ENCODE measurements at places on chromosomes 2 and 18.
A peak's percentile ranks its signal among the peaks of the same experiment; 100 is the strongest.

GRCh38 chr2:98037666-98038336, 42.1 kb upstream of the TMEM131 start:
- no peak for DNase-seq

DNA sequence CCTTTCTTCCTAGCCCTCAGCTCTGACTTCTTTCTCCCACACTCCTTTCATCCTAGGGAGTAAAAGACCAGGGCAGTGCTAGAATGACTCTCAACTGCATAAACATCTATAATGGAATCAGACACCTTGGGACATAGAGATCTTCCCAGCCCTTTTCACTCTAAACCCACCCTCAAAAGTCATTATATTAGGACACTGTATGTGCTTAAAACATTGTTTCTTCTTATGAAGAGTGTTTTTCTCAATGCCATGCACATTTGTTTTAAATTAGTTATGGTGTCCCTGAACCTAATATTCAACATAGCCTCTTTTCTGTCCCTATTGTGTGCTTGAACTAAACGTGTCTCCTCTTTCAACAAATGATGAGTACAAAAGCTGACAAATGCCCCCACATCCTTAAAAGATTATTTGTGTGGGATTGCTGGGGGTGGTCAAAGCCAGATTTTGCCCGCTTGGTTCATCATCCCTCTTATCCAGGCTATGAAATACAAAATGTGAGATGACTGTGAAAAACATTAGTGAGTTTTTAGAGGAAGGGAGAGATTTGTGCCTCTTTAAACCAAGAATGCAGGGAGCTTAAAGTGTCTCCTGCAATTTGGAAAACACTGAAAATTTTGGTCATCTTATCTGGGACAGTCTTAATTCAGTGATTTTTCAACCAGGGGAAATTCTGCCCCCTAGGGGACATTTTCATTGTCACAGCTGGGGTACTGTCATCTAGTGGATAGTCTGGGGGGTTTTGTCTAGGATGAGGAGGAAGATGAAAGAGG, 29.0 kb downstream of the SERPINB5 start:
- DNase-seq: peak; percentile 39

DNA sequence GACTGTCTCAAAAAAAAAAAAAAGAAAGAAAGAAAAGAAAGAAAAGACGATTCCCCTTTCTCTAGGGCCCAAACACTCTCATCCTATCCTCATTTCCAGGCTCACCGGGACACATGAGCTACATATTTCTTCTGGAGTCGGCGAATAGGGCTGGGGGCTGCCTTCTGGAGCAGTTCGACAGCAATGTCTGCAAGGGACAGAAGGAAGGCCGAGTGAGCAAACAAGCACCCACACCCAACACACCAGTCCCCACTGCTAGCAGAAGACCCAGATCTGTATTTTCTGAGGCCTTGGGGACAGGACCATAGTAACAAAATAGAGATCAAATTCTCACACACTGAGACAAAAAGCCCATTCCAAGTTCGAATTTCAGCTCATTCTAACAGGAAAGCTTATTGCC, 1.2 kb downstream of the CNPPD1 start:
- no peak for DNase-seq

- DNase-seq: no peak
Observed at GRCh38 chr18:24208270-24209035, 69.6 kb downstream of the CABYR start.

- no peak for DNase-seq
Observed at GRCh38 chr2:170967553-170967952, 38.5 kb downstream of the GORASP2 start.

- DNase-seq: no peak
Observed at GRCh38 chr18:809985-810642, 1.9 kb downstream of the YES1 start.

GRCh38 chr2:227153758-227154486, 10.1 kb downstream of the COL4A4 start:
- DNase-seq: no peak

DNA sequence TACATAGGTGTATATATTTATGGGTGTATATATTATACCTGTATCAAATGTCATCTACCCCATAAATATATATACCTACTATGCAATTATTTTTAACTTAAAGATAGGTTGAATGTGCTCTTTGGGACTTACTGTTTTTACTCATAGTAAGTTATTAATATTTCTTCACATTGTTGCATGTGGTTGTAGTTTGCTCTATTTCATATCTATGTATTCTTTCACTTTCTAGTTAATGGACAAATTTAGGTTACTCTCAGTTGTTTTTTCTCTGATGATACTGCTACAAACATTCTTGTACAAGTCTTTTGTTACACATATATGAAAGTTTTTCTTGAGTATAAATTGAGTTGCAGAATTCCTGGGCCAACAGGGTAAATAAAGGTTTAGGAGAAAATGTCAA, 601.8 kb upstream of the ID2 start:
- no peak for DNase-seq

- no peak for DNase-seq
Observed at GRCh38 chr2:141728142-141728541, 402.7 kb downstream of the LRP1B start.

- no peak for DNase-seq
Observed at GRCh38 chr18:23066504-23067039, 68.7 kb upstream of the CABLES1 start.

DNA sequence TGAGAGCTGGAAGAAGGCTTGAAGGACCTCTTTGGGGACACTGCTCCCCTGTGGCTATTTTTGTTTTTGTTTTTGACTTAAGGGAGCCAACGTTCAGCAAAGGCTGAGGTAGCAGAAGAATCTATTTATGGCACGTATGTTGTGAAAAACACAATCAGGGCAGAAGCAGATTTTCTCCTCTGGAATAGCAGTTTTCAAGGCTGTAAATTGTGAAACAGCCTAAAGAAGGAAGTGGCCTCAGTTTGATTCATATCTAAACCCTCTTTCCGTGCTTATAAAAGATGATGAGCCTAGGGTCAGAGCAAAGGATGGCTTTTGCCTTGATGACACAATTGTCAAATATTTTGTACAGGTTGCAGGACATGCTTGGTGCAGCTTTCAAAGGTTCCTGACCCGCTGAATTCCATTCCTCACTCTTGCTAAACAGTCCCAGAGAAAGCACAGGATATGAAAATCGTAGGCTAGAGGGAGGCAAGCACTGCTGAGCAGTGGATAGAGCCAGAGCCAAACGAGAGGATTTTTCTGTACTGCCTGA, 106.2 kb upstream of the DLX2 start:
- peak; percentile 59 for DNase-seq

- DNase-seq: peak; percentile 68
Observed at GRCh38 chr2:168348076-168348475, 100.7 kb upstream of the STK39 start.

Data from mesenchymal stem cell (in vitro differentiated cells and primary cell).